Heart left ventricle (tissue), 16 donors: ENCODE measurements at places on chromosomes 7 and 10.

GRCh38 chr7:1758028-1758858, 88.2 kb downstream of the ELFN1 start:
- peak; percentile 53 for DNase-seq

DNA sequence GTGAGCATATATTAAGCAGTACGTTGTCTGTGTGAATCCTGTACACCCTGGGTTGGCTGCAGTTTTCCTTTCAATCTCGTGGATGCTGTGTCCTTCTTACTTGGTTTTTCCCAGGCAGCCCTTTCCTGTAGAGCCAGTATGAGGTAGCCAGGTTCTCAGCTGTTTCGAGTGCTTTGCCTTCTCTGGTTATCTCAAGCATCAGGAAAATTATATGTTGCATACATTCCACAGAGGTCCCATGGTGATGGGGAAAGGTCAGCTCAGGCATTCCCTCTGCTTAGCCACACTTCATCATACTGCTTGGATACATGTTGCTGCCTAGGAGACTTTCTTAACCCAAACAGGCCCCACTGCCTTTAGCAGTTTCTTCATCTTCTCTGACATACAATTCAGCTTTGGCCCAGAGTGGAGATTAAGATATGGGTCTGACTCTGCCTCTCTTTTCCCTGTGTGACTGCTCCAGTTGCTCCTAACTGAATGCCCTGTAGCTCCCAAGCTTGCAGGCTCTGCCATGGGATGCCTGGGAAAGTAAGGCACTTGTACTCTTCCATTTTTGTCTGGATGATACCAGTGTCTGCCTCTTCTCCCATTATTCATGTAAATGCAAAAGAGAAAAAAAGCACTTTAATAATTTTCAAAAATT, 11.3 kb downstream of the GNAI1 start:
- no peak for DNase-seq

- DNase-seq, result no peak
Observed at GRCh38 chr10:106832846-106833245, 331.7 kb downstream of the SORCS1 start.

DNA sequence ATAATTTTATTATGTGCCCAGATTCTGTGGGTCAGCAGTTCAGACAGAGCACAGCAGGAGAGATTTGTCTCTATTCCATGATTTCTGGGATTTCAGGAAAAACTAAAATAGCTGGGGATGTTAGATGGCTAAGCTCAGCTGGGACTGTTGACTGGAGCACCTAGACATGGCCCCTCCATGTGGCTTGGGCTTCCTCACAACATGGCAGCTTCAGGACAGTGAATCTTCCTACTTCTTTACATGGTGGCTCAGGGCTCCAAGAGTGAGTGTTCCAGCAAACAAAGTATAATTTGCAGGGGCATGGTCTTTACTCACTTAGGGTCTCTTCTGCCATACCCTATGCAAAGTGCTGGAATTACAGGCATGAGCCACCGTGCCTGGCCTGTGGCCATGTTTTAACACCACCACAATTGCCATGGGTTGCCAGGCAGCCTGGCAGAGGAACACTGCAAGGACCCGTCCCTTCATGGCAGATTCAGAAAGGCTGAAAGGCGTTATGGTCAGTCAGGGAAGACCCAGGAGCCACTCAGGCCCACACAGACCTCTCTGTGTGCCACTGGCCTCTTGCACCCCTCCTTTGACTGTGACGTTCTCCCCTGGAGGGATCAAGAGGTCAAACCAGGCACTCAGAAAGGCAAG, 50.8 kb upstream of the ZMIZ1 start:
- DNase-seq, result no peak
